ENCODE measurements at places on chromosomes 12 and 14. TPM values are rescaled to one million over a fixed set of nuclear protein-coding genes. Genes with fewer than 3 reads are reported as not detected.

- DNase-seq: no peak
Measured at GRCh38 chr12:48572326-48572725, 2.5 kb upstream of the LALBA start.

DNA sequence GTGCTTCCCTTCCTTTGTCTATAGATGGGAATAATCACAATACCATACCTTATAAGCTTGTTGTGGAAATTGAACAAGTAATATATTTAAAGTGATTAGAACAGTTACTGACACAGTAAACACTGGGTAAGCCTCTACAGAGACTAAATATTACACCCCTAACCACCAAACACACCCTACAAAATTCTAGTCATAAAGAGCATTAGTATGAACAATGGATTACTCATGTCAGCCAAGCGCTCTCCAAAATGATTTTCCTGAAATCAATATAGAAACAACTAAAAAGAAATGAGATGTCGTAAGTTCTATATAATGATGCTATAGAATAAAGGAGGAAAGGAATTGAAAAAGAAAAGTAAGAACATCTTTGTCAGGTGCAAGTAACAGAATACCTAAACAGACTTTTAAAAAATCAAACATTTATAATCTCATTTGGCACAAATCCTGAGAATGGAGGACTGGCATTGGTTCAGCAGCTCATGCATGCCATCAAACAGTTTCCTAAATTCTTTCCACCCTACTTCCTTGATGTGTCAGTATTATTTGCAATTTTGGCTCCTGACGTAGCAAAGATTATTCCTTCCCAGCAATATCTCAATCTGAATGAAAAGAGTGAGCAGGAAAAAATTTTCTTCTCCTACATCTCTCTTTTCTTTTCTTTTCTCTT is 118.0 kb downstream of the SINHCAF start:
- no peak for DNase-seq

The GUCY2C gene
- total RNA-seq: not detected

The ACTR10 gene
- 39.2 TPM for total RNA-seq

The LRR1 gene
- total RNA-seq: 45.5 TPM

The YLPM1 gene
- total RNA-seq: 73.8 TPM

The CCDC60 gene
- total RNA-seq: not detected
